ENCODE measurements at places on chromosomes 6 and 20.

DNA sequence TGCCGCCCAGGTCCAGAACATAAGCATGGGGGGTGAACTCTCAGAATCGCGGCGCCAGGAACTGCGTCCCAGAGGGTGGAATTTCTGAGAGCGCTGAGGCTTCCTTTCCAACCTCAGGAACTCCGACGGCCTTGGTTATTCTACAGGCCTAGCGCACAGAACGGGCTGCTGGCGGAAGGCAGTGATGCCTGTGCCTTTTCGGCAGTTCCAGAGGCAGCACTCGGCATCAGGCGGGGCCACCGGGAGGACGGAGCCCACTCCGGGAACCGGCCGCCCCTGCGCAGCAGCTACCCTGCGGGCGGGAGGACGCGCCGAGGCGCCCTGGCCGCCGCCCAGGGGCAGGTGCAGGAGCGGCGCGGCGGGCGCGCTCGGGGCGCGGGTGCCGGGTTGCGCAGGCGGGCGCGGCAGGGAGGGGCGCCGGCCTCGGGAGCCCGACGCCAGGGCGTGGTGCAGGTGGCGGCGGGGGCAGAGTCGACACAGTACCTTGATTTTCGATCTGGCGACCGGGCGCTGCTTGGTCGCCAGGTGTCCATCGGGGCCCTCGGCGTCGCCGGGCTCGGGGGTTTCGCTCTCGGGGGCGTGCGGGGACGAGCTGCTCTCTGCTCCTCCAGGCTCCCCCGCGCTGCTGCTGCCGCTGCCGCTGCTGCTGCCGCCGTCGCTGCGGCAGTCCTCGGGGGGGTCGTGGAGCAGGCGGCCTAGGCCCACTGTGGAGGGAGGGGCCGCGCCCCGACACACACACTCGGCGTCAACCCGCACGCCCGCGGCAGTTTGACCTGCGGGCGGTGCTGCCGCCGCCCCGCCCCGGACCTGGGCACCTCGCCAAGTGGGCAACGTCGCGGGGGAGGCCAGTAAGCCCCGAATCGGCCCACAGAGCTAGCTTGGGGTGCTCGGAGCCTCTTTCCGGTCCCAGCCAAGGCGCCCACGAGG is 1.3 kb downstream of the OVOL2 start:
- no peak for DNase-seq

DNA sequence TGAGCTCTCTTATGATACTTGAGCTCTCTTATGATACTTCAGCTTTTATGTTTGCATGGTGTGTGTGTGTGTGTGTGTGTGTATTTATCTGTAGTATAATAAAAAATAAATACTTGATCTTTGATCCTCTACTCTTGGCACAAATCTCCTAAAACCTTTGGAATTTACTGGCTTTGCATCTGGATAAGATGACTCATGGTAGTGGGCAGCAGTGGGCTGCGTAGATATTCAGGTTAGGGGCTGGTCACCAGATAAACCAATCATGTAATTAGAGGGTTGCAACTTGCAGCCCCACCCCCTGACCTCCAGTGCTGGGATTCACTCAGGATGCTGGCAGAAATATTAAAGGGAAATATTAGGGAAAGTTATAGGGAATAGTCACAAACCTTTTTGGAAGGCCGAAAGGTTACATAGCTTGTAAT is 151.9 kb upstream of the COL21A1 start:
- no peak for DNase-seq

GRCh38 chr6:74742793-74743508 is 462.9 kb downstream of the COL12A1 start:
- no peak for DNase-seq

DNA sequence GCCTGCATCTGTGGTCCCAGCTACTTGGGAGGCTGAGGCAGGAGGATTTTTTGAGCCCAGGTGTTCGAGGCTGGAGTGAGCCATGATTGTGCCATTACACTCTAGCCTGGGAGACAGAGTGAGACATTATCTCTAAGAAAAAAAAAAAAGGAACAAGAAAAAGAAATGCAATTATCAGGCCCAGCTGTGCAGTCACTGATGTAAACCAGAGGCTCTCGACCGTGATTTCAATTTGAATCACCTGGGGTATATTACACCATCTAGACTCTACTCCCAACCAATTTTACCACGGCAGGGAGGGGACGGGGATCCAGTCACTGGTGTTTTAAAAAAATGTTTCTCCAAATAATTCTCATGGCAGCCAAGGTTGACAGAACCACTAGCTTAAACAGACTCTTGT is 48.8 kb upstream of the NKX2-2 start:
- no peak for DNase-seq

DNA sequence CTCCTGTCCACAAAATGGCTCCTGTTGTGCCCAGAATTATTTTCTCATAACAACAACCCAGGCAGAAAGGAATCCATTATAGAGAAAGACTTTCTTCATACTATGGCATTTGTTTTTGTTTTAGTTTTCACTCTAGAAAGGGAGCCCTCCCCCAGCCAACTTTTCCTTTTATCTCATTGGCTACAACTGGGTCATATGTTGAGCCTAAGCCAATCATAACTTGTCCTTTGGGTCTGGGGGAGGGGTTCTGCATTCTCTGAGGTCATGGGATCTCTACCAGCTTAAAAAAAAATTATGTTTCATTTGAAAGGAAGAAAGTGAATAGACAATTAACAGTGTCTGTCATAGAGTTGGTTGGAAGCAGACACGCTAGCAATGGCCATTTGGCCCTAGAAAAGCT is 177.6 kb downstream of the AIG1 start:
- no peak for DNase-seq

DNA sequence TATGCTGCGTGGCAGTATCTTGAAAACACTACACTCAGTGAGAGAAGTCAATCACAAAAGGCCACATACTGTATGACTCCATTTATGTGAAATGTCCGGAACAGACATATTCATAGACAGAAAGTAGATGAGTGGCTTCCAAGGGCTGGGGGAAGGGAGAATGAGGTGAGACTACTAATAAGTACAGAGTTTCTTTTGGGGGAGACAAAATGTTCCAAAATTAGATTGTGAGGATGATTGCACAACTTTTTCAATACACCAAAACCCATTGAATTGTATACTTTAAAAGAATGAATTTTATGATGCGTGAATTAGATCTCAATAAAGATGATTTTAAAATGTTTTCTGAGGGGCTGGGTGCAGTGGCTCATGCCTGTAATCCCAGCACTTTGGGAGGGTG is 9.2 kb upstream of the SPO11 start:
- no peak for DNase-seq

DNA sequence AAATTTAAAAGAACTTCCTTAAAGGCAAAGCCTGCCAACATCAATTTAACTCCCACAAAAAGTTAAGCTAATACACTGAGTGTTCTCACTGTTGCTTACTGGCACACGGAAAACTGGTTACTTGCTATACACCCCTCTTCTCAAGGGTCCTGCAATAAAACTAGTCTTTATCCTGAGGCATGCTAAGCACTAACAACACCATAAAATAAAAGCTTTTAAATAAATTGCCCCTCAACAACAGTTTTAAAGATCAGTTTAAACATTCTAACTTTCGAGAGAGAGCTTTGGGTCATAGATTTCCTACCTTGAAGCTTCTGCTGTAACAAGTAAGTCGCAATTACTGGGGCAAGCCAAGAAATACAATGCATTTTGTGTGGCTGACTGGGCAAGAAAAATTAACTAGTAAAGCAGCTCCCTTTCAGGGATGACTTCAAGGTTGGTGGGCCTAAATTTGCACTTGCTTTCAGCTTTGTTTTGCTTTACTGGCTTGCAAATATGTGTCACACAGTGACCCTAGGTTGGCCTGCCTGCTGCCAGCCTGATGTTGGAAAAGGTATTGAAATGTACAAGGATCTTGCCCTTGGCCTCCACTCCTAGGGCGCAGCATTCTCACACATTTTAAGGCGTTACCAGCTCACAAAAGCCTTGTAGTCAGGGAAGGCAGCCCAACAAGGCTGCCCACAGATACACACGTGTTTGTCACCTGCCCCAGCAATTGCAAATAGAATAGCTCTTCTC is 4.0 kb upstream of the HEY2 start:
- DNase-seq: no peak

DNA sequence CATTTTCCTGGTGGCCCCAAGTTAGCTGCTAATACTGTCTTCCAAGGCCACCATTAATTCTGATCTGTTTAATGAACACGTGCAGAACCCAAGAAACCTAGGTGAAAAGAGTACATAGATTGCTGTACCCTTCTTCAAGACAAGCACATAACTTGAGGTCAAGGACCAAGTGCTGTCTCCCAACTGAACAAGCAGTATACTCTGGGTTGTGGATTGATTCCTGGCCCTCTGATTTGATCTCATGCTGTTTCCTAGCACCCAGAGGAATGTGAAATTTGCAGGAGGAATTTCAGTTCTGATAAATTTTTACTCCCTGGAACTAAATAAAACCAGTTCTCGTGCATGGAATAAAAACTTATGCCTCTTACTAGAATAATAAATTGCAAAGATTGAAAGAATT is 75.6 kb downstream of the MTFR2 start:
- no peak for DNase-seq

GRCh38 chr6:3520281-3521230 is 63.7 kb upstream of the SLC22A23 start:
- DNase-seq: no peak

DNA sequence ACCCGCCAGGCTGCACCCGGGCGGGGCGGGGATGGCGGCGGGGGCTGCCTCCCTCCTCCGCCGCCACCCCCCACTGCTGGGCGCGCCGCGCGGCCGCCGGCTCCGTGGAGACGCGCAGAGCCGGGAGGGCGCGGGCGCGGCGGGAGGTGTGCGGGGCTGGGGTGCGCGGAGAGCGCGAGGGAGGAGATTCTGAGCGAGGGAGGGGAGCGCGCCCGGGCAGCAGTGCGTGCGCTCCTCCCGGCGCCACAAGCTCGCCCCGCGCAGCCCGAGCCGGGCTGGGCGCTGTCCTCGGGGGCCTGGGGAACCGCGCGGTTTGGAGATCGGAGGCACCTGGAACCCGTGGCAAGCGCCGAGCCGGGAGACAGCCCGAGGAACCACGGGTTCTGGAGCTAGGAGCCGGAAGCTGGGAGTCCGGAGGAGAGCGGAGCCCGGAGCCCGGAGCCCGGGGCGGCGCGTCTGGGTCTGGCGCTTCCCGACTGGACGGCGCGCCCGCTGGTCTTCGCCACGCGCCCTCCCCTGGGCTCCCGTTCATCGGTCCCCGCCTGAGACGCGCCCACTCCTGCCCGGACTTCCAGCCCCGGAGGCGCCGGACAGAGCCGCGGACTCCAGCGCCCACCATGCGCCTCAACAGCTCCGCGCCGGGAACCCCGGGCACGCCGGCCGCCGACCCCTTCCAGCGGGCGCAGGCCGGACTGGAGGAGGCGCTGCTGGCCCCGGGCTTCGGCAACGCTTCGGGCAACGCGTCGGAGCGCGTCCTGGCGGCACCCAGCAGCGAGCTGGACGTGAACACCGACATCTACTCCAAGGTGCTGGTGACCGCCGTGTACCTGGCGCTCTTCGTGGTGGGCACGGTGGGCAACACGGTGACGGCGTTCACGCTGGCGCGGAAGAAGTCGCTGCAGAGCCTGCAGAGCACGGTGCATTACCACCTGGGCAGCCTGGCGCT is at the start of gene NTSR1:
Gene NTSR1, plus strand, starts transcription at position 246 of the 946 bp plus-strand sequence. Its CDS starts 372 bp downstream, at position 618.
- DNase-seq: no peak

- no peak for DNase-seq
These were observed 146.7 kb upstream of the TAB2 start for GRCh38 chr6:149170564-149171452.

DNA sequence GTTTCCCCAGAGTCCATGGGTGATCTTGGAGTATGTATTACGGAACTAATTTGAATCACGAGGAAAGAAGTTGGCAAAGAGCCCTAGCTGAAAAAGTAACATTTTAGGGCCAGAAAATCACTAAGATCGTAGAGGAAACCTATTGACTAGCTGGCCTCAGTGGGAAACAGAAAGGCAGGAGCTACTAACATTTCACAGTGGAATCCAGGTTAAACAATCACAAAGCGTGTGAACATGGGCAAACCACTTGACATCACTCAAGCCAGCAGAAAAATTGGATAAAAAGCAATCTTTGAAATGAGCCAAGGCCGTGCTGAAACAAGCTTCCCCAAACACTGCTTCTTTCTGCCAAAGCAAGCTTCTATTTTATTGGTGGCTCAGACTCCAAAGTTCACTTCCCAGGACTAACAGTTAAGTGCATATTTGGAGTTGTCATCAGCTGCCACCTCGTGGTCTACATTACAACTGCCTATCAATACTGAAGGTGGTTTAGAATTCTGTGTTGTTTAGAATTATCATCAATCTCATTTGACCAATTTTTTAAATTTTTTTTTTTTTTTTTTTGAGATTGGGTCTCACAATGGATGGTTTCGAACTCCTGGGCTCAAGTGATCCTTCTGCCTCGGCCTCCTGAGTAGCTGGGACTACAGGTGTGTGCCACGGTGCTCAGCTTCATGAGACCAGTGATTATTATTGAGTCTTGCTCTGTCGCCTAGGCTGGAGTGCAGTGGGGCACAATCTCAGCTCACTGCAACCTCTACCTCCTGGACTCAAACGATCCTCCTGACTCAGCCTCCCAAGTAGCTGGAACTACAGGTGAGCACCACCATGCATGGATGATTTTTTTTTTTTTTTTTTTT is 10.6 kb downstream of the RPS10 start:
- DNase-seq: no peak

DNA sequence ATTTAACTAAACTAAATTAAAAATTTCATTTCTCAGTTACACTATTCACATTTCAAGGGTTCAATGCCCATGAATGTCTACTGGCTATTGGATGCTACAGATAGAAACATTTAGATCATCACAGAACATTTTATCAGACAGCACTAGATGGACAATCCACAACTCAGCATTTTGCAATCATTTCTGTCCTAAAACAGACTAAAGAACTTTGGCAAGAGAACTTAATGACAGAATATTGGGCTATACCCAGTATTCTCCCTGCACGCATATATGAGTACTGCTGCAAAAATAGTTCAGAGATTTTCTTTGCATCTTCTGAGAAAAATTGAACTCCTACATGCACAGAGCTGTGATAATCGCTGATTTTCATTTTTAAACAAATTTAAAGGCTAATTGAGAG is 36.1 kb upstream of the FBXO30 start:
- no peak for DNase-seq

DNA sequence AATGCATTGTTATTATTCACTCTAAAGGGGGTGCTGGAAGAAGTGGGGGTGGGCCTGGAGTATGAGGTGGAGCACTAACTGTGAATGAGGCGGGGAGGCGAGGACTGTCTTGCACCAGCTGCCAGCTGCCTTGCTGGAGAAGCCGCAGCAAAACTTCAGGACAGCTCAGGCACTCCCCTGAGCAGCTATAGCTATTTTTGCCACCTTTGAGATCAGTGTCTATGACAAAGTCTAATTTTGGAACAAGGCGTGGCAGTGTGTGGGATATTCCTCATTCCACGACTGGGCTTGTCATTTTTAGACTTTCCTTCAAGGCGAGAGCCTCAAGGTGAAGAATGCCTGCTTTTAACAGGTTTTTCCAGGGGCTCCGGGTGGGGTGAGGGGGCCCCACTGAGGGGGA is 143.8 kb downstream of the DOK5 start:
- DNase-seq: no peak

Data from stimulated activated CD4-positive, alpha-beta T cell treated with anti-CD3 and anti-CD28 coated beads, Interleukin-1b, Interleukin-23, amount 100 ng/mL, for 1 hour (primary cell).